ENCODE measurements at places on chromosomes 1 and 21. TPM values are rescaled to one million over a fixed set of nuclear protein-coding genes. Genes with fewer than 3 reads are reported as not detected.
A peak's percentile ranks its signal among the peaks of the same experiment; 100 is the strongest.

DNA sequence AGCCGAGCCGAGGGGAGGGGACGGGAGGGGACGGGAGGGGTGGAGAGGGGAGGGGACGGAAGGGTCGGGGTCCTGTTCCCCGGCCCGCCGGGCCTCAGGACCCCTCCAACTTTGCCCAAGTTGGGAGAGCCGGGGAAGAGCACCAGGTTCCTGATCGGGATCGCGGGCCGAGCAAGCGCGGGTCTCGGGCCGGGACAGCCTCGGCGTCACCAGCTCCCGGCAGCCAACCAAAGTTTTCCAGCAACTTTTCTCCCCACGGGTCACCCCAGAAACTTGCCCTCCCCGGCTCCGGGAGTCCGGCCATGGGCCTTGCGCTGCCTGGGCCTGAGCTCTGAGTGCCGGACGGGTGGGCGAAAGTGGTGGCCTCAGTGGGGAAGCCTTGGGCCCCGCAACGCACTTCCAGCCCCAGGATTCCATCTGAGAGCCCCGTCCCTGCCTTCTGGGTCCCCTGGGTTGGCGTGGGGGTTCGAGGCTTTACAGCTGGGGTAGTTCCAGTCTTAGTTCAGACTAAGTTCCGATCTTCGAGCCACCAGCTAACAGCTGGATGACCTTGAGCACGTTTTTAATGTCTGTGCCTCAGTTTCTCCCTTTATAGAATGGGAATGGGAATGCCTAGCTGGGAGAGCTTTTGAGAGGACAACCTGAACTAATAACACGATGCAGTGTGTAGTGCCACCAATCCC is 458 bp downstream of the ZC3H12A start:
- peak; percentile 26 for DNase-seq

Gene COG2
- total RNA-seq, result 38.8 TPM

GRCh38 chr21:32322676-32323075 is 24.0 kb downstream of the MRAP start:
- no peak for DNase-seq

Gene C2CD2
- total RNA-seq, result 11.1 TPM

Gene GFI1
- 99.4 TPM for total RNA-seq

- DNase-seq, result peak; percentile 84
These were observed 549 bp downstream of the THBS3 start for GRCh38 chr1:155206891-155207805.

- DNase-seq, result no peak
These were observed 14.0 kb upstream of the S100B start for GRCh38 chr21:46618738-46619379.

Gene PKN2
- total RNA-seq, result 21.2 TPM

DNA sequence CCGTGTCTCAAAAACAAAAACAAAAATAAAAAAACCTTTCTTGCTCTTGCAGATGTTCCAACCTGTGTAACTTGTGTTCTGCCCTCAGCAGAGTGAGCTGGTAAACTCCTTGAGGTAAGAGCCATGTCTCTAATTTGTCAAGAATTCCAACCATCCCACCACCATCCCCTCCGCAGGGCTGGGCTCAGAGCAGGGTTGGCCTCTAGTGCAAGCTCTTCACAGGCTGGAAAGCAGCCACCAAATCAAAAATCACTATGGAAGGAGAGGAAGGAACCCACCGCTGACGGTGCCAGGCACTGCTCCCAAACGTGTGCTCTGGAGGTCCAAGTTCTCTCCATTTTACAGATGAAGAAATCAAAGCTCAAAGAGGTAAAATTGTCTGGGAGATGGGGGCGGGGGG is 9.4 kb downstream of the PLEKHA6 start:
- DNase-seq, result no peak

Gene RAB25
- total RNA-seq, result 0.18 TPM

Gene PDE9A
- 16.6 TPM for total RNA-seq

DNA sequence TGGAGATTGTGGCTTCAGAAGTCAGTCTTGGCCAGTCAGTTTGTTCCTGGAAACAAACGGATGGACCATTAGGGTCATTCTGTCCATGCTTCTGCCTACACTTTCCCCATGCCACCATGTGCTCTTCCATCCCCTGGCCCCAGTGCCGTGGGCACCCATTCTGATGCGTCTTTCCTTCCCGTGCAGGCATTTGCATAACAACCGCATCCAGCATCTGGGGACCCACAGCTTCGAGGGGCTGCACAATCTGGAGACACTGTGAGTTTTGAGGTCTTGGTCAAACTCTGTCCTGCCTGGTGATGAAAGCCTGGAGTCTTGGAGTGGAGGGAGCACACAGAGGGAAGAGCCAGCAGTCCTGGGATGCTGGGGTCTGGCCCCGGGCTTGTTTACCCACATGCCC is 61.1 kb downstream of the UBE2T start:
- no peak for DNase-seq

DNA sequence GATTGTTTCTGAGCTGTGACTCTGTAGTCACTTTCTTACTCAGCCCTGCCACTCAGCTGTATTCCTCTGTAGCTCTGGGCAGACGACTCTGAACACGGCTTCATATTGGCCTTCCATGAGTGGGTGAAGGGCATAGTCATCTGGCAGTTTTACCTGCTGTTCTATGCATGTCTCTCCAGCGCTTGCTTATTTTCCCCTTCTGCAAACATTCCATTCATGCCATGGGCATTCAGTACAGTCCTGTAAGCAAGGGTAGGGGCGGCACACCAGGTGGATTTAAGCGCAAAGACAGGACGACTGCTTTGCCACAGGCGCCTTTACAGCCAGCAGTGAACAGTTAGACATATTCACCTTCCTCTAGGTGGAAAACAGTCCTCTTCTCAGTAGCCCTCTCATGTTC is 4.4 kb upstream of the WDR26 start:
- no peak for DNase-seq

DNA sequence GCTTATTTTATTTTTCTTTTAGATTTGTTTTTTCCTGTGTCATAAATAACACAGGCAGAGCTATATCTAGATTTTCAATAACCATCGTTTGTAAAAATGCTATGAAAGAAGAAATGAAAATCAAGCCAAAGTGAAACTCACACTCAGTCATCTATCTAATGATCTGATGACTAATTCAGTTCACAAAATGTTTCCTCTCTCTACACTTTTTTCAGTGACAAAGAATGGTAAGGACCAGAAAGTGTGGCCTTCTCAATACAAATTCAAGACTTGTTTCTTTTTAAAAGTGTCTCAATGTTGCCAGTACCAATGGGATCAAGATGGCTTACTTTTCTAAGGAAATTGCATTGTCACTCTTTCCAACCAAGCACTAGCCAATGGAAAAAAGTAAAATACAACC is 282.8 kb upstream of the PKN2 start:
- DNase-seq, result no peak

Gene GBP7
- not detected for total RNA-seq

- DNase-seq, result no peak
These were observed 7.2 kb upstream of the TACSTD2 start for GRCh38 chr1:58584082-58584895.

DNA sequence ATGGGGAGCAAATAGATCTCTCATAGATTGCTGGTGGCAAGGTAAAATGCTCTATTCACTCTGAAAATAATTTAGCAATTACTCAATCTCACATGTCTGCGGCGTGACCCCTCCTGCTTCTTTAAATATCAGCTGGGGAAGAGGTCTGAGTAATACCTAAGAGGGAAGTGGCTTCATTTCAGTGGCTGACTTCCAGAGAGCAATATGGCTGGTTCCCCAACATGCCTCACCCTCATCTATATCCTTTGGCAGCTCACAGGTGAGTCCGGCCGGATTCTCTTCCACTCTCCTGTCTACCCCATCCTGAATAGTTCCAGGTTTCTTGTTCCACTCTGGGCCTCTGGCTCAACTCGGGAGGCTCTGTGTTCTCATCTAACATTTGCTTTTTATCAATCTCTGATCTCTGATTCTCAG is at the start of gene SLAMF7:
SLAMF7 (plus strand) TSS at position 150 of the 414 bp plus-strand sequence; CDS start at position 205, 55 bp downstream.
- no peak for DNase-seq

Gene PTBP2
- total RNA-seq, result 18.8 TPM

DNA sequence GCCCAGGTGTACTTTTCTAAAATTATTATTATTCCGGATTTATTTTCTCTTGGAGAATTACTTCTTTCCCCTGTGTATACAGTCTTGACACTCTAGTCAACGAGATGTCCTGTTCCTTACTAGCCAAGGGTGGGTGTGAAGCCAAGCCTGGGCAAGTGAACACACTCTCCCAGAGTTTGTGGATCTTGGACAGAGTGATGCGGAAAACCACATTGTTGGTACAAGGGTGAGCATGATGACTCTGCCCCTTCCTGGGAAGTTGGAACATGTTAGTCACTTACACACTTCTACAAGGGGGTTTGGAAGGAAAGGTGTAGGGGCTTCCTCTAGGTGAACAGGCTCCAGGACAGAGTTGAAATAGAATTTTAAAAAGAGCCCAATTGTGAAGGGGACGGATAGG is 20.0 kb upstream of the RD3 start:
- DNase-seq, result no peak

GRCh38 chr1:76090283-76091203 is 16.0 kb downstream of the ST6GALNAC3 start:
- no peak for DNase-seq

DNA sequence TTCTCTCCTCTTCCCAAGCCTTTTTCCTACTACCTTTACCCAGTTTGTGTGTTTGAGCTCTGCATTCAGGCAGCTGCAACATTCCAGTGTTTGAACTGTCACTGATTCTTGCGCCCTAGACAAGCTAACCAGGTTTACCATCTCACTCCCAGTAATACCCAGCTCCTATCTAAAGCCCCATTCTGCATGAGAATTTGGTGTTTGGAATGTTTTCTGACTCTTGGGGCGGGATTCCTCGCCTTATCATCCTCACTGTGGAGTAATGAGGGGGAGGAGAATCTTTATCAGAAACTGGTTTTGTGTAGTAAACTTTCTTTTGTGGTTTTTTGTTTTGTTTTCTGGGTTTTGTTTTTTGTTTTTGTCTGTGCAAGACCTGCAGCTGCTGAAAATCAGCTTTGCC is 36.5 kb downstream of the NCF2 start:
- DNase-seq, result no peak

Gene GUCA2B
- total RNA-seq, result not detected

DNA sequence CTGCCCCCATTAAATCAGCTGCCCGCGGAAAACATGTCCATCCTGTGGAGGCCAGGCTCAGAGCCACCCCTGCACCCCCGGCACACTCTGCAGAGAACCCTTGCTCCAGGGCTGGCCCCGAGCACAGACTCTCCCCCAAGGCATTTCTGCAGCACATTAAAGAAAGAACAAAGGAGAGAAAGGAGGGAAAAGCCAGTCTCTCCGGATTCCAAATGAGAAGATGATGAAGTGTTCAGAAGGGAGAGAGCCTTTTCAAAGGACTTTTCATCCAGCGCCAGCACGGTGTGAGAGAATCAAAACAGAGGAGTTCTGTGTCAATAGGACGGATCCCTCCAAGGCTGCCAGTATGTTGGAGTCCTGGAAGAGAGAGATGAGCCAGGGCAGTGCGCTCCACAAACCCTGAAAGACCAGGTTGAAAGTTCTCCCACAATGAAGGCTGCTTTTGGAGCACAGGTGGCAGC is 498.3 kb downstream of the NPHP4 start:
- no peak for DNase-seq

Gene CELA3B
- not detected for total RNA-seq

Gene TNFSF4
- total RNA-seq, result 1.1 TPM

- no peak for DNase-seq
These were observed 215.4 kb downstream of the PBX1 start for GRCh38 chr1:164774413-164774812.

- DNase-seq, result no peak
These were observed 47.4 kb downstream of the XCL1 start for GRCh38 chr1:168623831-168624230.

Gene KMO
- total RNA-seq, result 0.05 TPM

Gene B3GALT2
- not detected for total RNA-seq

- no peak for DNase-seq
These were observed 196.7 kb upstream of the GALNT2 start for GRCh38 chr1:229870381-229870780.

GRCh38 chr1:25844536-25845337 is 14.5 kb downstream of the AUNIP start:
- no peak for DNase-seq

DNA sequence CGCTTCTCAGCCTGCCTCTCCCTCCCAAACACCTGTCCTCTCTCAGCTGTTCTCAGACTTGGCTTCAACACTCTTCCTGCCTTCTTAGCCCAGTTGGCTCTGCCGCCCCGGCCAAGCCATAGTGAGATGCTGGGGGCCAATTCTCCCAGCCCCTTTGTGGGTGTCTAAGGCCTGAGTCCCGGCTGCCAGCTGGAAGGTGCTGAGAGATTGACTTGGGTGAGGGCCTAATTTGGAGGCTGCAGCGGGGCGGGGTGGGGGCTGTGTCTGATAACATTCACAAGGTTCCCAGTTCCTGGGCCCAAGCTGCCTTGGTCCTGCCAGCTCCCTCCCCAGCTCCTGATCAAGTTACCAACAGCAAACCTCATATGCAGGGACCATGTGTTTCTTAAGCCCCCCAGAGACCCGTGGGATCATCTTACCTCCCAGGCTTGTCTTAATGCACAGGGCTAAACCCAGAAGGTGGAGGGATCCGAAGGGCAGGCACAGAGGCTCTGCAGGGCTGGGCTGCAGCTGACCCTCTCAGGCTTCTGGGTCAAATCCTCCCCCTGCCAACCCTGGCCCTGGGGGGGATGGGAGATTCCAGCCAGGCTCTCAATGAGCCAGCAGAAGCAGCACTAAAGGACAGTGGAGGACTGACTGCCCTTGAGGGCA is 9.8 kb downstream of the INKA2 start:
- DNase-seq, result no peak

- DNase-seq, result no peak
These were observed 96.6 kb upstream of the B3GALT2 start for GRCh38 chr1:193283016-193283415.

Gene PRR9
- total RNA-seq, result not detected

GRCh38 chr1:36913484-36914060 is 120.7 kb downstream of the GRIK3 start:
- DNase-seq, result no peak

Measured in activated T-helper 2 cell treated with anti-CD3 and anti-CD28 coated beads, Interferon-gamma antibody, Interleukin-2, Interleukin-4, amounts not matched to agents 10 μg/mL and 5 μg/mL and 100 μg/mL, durations not matched to agents 14 hours and 24 hours and 36 hours (primary cell).